EH (cell line): ENCODE measurements at places on chromosomes 3 and 15.

GRCh38 chr15:42158941-42159340 lies 2.5 kb upstream of the PLA2G4F start:
- DNase-seq: no peak

GRCh38 chr3:161637559-161637958 lies 141.0 kb downstream of the OTOL1 start:
- no peak for DNase-seq

DNA sequence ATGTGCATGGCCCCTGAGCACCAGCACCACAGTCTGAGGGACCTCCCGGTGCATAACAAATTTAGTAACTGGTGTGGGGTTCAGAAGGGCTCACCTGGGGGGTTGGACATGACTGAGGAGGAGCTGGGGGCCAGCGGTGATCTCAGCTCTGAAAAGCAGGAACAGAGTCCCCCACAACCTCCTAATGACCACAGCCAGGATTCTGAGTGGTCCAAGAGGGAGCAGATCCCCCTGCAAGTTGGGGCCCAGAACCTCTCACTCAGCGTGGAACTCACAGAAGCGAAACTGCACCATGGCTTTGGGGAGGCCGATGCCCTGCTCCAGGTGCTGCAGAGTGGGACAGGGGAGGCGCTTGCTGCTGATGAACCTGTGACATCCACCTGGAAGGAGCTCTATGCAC lies 43.0 kb downstream of the CDAN1 start:
- DNase-seq: no peak

GRCh38 chr3:29933802-29934490 lies 653.1 kb downstream of the RBMS3 start:
- no peak for DNase-seq

GRCh38 chr3:160400030-160400701 lies 716 bp downstream of the SMC4 start:
- peak; percentile 75 for DNase-seq

GRCh38 chr15:37109872-37110572 lies 9.7 kb upstream of the MEIS2 start:
- DNase-seq: no peak

DNA sequence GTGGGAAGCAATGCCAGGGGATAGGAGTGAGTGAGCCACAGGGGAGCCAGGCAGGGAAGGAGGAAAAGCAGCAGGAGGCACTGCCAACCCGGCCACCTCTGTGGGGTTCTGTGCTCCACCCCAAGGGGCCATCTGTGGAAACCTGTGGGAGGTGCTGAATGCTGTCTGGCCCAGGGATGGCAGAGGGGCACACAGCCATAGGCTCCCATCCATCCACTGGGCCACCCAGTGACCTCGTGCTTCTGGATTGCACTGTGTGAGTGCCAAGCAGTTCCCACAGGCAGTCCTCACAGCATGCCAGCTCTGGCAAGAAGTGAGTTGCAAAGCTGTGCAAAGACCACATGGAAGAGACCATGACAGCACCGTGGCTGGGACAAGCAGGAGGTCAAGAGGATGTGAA lies 27.5 kb downstream of the DNAJB8 start:
- peak; percentile 69 for DNase-seq

DNA sequence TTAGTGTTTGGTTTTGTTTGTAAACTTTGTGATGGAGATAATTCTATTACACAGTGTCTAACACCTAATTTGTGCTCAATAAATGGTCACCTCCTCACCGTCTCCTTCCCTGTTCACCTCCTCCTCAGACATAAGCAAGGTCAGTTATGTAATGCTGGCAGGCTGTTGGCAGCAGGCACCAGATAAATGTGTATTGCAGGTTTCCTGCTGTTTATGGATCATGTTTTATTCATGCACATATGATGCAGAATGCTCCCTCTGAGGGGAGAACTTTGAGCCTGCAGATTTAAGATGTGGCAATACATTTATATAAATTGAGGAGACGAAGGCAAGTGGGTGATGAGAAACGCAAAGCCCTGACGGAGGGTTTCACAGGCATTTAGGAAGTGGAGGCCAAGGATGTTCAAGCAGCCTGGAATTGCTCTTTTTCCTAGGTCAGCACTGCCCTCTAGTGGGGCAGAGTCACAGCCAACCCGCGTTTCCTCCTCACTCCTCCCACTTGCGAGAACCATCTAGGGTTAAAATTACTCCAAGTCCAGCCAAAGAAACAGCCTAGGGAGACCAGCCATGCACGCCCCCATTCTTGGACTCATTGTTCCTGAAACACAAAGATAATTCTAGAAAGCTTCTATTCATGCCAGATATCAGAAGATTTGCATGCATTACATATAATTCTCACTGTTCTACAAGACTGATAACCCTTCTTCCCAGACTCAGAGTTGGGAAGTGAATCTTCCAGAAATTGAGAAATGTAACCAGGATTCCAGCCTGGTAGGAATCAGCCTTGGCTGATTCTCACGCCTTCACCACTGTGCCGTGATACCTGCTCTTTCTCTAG lies 228.7 kb downstream of the SLCO3A1 start:
- DNase-seq: peak; percentile 66

- DNase-seq: peak; percentile 45
Measured at GRCh38 chr3:195117978-195118581, 152.9 kb downstream of the XXYLT1 start.

DNA sequence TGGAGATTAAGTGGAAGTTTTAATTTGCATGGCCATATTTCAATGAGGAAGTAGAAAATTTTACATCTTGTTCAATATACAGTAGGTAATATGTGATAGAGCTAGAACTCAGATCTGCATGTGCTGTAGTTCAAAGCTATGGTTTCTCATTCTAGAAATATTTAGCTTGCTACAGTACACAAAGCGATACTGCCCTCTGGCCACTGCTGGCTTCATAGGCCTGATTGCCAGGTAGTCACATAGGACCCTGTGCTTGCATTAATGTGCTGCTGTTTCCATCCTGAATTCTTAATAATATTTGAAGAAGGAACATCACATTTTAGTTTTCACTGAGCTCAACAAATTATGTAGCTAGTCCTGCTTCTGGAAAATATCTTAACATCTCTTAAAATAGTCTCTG lies 87.0 kb downstream of the PLSCR2 start:
- peak; percentile 15 for DNase-seq

DNA sequence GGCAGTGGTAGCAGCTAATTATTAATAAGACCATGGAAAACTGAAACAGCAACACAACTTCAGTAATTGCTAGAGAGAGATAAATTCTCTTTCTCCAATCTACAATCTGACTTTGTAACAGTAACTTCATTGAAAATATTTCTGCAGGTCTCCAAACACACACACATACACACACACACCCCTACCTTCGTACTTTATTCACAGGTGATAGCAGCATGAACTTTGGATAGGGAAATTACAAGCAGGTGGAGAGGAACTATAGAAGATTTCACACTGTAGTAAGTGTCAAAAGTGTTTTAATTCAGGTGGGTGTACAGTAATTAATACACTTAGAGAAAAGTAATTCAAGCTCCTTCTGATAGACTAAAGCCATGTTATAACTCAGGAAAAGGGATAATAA lies 587.5 kb downstream of the TUSC7 start:
- DNase-seq: no peak

- peak; percentile 55 for DNase-seq
Measured at GRCh38 chr3:58010562-58010961, 2.3 kb downstream of the FLNB start.
